ENCODE measurements at places on chromosomes 2 and 18.

DNA sequence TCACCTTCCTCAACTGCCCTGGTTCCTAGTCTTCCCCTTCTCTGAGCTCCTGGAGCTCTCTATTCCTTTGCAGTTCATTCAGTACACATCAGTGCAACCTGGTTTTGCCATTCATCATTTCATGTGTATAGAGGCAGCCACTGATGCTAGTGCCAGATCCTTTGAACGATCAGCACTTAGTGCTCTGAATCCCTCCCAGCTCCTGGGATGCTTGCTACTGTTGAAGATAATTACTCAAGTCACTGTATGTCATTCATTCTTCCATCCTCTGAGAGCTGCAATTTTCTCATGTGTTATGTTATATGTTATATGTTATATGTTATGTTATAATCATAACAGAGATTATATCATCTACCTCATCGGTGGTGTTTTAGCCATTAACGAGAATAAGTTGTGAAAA, 98.5 kb upstream of the UXS1 start:
- DNase-seq, result no peak

GRCh38 chr2:227461811-227462461, 10.0 kb upstream of the AGFG1 start:
- no peak for DNase-seq

GRCh38 chr2:60446413-60447267, 106.8 kb downstream of the BCL11A start:
- DNase-seq, result no peak

GRCh38 chr2:222447131-222447530, 22.8 kb downstream of the SGPP2 start:
- no peak for DNase-seq

GRCh38 chr2:116819355-116819754, 995.1 kb upstream of the DDX18 start:
- DNase-seq, result no peak

- no peak for DNase-seq
These were observed 41.0 kb downstream of the DTNB start for GRCh38 chr2:25632396-25632795.

Measured in NCI-H774 (cell line).